ENCODE measurements at places on chromosomes 2 and 18. TPM values are rescaled to one million over a fixed set of nuclear protein-coding genes. Genes with fewer than 3 reads are reported as not detected.

The MC5R gene
- polyA plus RNA-seq = not detected

The MAL gene
- 1.2 TPM for polyA plus RNA-seq

The GNAL gene
- 3.0 TPM for polyA plus RNA-seq

The NHEJ1 gene
- 20.9 TPM for polyA plus RNA-seq

The CFC1 gene
- polyA plus RNA-seq = 6.2 TPM

DNA sequence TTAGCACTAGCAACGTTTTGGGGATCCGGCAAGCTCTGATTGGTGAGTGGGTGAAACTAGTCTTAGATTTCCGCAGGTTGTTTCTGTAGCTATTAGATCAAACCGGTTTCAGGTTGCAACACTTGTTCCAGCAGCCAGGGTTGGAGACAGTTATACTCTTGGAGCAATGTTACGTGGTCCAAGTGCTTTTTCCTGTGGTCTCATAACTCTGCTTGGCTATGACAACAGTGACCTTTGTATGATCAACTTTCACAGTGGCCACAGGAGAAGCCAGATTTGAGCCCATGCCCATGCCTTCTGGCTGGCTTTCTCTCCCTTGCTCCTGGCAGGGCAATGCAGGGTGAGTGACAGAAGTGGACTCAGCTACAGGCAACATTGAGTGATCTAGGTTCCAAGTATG, 84.5 kb upstream of the TAF1B start:
- no peak for DNase-seq

DNA sequence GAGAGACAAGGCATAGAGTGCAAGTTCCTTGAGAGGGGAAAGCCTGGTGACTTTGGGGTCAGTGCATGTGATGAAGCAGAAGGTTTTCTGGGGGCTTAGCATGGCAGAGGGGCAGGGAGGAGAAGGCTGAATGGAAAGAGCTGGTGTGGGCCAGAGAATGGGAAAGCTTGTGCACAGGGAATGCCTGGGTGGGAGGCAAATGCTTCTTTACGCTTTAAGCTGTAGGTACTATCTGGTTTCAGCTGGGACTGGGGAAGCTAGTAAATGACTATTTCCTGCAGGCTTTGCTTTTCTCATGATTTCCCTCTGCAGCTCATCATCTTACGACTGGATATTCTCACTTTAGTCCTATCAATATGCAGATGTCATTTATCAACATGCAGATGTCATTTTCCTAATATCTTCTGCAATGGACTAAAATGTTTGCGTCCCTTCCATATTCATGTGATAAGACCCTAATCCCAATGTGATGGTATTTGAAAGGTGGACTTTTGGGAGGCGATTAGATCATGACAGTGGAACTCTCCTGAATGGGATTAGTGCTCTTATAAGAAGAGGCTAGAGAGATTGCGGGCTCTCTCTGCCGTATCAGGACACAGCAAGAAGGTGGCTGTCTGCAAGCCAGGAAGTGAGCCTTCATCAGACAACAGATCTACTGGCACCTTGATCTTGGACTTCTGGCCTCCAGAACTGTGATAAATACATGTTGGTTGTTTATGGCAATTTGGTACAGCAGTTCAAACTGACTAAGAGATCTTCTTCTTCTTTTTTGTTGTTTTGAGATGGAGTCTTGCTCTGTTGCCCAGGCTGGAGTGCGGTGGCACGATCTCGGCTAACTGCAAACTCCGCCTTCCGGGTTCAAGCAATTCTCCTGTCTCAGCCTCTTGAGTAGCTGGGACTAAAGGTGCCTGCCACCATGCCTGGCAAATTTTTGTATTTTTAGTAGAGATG, 50.1 kb downstream of the MYCN start:
- DNase-seq = no peak

DNA sequence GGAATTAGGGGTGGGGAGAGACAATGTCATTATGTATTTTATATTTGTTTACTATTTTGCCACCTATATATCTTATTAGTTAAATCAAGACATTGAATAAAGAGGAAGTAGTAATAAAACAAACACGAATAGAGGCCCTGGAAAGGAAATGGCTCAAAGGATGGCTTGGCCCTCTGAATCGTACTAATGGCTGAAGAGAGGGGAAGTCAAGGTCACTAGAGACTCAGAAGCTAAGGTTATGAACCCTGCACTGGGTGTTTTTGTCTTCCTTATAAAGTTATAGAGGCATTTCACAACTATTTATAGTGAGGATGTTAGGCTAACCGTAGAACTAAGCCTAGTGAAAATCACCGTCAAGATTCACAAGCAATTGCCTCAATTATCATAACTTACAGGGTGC, 685.9 kb downstream of the ARHGAP15 start:
- no peak for DNase-seq

DNA sequence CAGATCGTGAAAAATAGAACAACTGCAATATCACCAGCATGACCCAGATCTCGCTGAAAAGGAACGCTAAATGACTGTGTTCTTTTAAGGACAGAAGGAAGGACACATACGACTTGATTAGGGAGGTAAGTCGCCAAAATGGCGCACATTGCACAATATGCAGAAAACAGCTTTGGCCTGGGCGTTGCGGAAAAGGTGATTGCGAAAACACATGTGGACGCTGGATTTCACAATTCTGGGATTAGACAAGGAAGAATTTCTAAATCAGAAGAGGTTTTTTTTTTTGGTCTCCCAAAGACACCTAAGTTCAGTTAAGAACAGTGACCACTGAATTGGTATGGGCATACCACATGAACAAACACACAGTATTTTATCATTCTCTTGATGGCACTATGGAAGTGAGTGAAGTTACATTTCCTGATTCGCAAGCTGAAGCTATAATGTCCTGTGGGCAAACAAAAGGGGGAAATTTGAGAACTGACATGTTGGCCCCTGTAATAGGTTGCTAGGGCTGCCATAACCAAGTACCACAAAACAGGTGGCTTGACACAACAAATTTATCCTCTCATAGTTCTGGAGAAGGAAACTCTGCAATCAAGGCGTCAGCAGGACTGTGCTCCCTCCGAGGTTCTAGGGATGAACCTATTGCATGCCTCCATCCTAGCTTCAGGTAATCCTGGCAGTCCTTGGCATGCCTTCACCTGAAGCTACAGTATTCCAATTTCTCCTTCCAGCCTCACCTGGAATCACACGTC, 25.8 kb upstream of the ERICH2 start:
- no peak for DNase-seq

- no peak for DNase-seq
Observed at GRCh38 chr18:27632706-27633105, 447.6 kb upstream of the CHST9 start.

DNA sequence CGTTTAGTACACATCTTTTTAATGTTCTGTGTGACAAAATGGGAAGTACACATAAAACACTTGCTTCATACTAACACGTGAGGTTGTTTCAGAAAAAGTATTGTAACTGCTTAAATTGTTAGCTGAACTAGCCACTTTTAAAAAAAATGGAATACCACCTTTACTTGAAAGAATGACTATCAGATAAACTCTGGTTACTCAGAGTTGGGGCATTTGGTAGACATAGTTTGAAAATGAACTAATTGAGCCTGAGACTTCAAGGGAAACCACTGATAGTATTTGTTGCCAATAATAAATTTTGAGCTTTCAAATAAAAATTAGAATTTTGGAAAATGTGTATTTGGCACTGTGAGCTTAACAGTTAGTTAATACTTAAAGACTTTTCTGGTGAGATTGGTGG, 103.0 kb upstream of the FBXO11 start:
- no peak for DNase-seq

- no peak for DNase-seq
Observed at GRCh38 chr2:121833358-121833723, 77.9 kb downstream of the TSN start.

GRCh38 chr18:55875371-55875901, 287.4 kb upstream of the TCF4 start:
- no peak for DNase-seq

DNA sequence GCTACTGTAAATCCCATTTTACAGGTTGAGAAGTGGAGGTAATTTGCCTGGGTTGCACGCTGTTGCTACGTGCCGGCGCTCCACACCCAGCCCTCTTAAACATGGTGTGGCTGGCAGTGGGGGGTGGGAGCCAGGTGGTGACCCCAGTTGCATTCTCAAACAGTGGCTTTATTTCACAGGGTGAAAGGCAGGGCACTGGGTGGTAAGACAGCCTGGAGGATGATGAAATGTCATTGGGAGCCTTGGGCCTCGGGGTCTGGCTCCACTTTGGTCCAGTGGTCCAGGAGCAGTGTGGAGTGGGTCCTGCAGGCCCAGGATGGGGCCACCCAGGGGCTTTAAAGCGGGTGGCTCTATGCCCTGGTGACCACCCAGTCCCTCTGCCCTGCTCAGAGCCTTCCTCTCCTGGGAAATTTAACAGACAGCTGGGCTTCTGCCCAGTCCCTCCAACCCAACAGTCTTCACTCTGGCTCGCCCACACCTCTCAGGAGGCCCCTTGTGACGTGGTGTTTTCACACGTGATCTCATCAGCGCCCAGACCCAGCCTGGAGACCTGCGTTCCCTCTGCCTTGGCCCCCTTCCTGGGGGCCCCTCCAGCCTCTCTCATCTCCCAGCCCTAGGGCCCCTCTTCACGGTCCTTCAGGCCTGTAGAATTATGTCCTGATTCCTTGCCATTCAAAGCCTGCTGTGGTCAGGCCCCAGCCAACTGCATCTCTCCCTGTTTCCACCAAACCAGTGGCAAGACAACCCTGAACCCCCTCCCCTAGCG, 92.5 kb downstream of the INHBB start:
- no peak for DNase-seq

DNA sequence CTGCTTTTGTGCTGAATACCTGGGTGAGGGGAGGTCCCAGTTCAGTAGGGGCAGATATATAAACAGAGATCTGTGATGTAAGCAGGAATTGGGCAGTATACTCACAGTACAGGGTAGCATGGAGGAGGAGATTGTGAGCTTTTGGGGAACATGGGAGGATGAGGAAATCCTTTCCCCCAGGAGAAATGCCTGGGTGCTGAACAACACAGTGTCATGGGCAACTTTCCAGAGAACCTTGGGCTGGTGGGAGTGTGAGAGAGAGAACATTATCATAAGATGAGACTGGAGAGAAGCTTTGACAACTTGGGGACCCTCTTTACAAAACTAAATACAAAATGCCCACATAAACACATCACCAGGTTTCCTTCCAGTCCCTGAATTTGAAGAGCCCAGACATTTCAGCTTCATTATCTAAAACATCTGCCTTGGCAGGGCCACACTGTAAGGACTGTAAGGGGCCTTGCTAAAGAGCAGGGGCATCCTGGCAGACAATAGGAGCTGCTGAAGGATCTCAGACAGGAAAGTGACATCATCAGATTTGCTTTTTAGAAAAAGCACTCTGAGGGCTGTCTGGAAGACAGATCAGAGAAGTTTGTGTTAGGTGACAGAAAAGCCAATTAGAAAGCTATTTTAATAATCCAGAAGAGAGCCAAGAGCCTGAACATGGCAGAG, 303.1 kb upstream of the FBXO11 start:
- DNase-seq = no peak

GRCh38 chr2:136901732-136902131, 136.4 kb downstream of the THSD7B start:
- DNase-seq = no peak

DNA sequence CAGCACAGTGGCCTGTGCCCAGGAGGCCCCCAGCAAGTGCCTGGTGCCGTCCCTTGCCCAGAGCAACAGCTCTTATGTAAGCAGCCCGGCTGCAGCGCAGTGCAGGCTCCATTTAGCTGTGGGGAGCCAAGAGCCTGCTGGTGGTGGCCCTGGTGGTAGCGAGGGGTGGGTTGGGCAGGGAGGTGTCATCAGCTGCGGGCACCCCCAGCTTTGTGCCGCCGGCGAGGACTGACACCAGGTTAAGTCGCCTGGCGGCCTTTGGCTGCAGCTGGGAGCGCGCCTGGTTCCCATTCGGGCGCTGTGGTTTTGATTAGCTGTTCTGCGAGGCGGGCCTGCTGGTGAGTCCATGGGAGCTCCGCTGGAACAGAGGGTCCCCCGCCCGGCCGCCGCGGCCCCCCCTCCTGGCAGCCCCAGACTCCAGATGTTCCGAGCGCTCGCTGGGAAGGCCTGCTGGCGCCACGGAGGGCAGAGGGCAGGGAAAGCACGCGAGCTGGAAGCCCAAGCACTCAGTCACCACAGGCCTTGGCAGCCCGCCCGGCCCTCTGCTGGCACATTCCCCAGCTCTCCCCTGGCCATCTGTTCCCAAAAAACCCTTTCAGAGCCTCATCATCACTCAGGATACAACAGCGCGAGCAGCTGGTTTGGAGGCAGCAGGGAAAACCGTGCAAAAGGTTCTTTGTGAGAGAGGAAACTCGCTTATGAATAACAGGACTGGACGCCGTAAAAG, 18.4 kb downstream of the ATOH8 start:
- DNase-seq = peak; percentile 99

DNA sequence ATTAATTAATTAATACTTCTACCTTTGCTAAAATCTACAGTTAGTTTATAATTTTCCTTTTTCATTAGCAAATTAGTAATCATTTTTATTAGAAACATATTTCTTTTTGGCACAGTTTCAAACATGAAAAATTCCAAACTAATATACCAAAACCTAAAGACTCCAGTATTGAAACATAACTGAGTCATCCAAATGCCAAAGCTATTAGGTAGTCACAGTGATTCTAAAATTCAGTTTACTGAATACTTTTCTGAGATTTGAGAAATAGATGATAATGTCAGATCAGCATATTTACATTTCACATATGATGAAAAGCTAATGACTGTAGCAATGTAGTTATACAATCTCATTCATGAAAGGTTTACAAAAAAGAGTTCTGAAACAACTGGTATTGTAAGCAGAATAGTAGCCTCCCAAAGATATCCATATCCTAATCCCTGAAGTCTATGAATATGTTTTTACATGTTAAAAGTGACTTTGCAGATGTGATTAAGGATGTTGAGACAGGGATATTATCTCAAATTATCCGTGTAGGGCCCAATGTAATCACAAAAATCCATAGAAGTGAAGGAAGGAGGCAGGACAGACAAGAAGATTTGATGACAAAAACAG, 680.2 kb upstream of the CHAC2 start:
- no peak for DNase-seq

GRCh38 chr2:212709280-212709679, 170.7 kb upstream of the ERBB4 start:
- no peak for DNase-seq

GRCh38 chr2:133171393-133172004, 396.8 kb downstream of the NCKAP5 start:
- peak; percentile 60 for DNase-seq

Data from right lung (tissue), 10 donors.